ENCODE measurements at places on chromosomes 16 and 17.

DNA sequence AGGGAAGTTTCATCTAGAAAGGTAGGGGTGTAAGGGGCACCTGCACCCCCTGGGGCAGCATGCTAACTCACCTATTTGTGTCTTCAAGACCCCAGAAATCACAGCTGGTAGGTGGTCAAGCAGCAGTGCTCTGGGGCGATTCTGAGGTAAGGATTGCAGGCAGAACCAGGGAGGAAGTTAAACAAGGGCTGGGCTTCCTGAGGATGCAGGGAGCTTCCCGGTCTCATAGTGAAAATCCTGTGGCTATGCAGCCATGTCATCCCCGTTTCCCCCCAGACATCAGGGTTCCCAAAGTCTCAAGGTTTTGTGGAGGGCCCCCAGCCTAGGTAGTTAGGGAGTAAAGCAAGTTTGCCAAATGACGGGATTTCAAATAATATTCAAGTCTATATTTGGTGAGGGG lies 78.5 kb downstream of the C16orf78 start:
- DNase-seq, result no peak

DNA sequence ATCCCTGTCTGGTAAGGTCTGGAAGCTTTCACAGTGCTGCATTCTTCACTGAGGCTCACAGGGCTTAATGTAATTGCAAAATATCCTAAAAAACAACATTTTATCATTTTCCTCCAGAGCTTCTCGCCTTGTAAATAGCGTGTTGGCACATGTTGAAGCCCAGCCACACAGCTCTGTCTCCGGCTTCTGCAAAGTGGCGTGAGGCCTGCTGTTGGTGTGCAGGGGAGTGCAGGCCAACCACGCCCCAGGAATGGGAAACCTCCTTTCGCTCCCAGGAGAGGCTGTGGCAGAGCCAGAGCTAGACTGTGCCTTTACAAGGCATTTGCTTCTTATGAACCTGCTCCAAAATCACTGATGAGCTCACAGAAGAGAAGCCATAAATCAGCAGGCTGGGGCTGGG lies 248.2 kb upstream of the MAF start:
- DNase-seq, result no peak

DNA sequence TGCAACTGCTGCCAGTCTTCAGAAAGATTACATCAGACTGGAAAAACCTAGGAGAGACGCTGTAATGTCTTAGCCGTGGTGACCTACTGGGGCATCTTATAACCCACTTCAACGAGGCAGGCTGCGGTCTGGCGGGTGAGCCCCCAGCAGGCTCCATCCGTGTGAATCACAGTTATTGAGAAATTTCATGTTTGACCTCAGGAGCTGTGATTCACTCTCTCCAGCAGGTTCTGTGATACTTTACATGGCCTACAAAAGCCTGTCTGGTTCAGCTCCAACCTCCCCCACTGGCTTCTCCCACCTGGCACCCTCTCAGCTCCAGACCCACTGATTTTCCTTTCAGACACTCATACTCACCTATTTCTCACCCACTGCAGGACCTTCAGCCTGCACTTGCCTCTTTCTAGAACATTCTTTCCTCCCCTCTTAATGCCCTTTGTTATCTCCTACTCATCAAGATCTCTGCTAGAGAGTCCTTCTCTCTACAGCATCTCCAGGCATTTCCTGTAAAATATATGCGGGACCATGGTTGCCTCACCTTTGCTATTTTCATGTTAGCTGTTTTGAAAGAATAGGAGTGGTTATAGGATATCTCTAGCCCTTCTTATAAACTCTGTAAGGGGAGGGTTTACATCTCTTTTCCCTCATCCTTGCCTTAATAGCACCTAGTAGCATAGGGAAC lies 227.9 kb downstream of the MAF start:
- no peak for DNase-seq

GRCh38 chr16:80147026-80147655 lies 393.7 kb upstream of the DYNLRB2 start:
- DNase-seq, result no peak

DNA sequence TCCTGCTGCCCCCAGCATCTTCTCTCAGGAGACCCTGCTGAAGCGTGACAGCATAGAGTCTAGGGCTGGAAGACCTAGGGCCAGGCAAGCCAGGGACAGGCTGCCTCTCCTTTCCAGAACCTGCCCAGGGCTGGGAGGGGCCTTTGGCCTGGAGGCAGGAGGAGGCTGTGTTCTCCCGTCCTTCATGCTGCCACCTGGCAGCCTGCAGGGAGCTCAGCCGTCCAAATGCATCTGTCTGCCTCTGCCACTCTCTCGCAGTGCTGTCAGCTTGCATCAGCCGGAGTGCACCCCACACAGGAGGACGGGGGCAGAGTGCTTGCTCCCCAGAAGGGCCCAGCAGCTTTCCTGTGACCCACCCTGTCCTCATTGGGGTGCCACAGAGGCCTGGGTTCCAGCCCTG lies 31.3 kb downstream of the ARHGAP23 start:
- DNase-seq, result no peak

GRCh38 chr17:47841488-47842291 lies 617 bp upstream of the SCRN2 start:
- DNase-seq, result no peak

- DNase-seq, result no peak
These were observed at the start of gene TNFRSF17 for GRCh38 chr16:11964761-11965551. Gene TNFRSF17, plus strand, starts transcription at chr16:11965210. Its CDS starts 115 bp downstream, at chr16:11965325.

GRCh38 chr16:87483481-87483880 lies 9.3 kb downstream of the ZCCHC14 start:
- DNase-seq, result no peak

DNA sequence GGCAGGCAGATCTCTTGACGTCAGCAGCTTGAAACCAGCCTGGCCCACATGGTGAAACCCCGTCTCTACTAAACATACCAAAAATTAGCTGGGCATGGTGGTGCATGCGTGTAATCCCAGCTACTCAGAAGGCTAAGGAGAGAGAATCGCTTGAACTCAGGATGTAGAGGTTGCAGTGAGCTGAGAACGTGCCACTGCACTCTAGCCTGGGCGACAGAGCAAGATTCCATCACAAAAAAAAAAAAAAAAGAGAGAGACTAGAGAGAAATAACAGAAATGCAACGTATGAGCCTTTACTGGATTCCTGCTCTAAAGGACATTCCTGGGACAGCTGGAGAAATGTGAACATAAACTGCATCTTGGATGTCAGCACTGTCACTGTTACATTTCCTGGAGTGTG lies 10.8 kb downstream of the IFT140 start:
- no peak for DNase-seq

DNA sequence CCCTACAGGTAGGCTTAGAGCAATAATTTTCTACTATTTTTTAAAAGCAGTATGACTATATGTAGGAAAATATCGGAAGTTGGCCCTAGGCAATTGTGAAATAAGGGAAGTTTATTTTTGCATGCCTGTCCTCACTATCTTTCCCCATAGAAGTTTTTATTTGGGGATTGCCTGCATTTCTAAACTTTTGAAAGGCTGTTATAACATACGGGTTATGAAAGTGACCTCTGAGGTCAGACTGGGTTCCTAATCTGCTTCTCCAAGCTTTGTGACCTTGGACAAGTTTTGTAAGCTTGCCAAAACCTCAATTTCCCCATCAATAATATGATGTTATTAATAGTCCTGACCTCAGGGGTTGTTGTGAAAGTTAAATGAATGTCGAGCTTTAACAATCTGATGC lies 67.1 kb downstream of the ARHGAP44 start:
- DNase-seq, result no peak

DNA sequence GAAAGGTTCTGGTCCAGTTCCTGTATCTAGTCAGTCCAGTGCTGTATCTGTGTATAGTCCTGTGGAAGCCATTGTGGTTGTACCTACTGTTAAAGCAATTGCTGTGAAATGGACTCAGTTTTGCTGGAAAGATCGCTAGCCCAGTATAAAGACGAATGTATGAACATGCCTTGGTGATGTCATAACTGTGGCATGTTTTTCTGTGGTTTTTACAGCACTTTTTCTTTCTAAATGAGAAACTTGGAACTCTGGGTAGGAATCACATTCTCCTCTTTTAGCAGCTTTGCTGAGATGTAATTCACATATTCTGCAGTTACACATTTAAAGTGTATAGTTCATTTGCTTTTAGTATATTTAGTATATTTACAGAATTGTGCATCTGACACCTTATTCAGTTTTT lies 58.1 kb downstream of the MAP2K4 start:
- DNase-seq, result no peak

DNA sequence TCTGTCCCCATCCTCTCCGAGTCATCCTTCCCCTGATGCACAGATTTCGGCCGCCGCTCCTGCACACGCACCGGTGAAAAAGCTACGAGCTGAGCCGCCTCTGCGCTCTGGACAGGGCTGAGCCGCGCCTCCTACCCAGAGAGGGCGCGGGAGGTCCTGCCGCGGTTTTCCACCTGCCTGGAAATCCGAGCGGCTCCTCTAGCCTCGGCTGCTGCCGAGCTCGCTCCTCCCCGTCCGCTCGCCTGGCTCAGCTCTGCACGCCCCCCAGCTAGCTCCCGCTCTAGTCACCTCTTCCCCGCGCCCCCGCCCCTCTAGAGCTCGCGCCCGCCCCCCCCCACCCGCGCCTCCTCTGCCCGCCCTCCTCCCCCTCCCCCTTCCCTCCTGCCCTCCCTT lies 198 bp upstream of the SHISA9 start:
- DNase-seq, result no peak

GRCh38 chr17:27542841-27543463 lies 86.7 kb downstream of the KSR1 start:
- DNase-seq, result no peak

GRCh38 chr17:42243493-42243982 lies 32.7 kb downstream of the STAT5B start:
- DNase-seq, result no peak

DNA sequence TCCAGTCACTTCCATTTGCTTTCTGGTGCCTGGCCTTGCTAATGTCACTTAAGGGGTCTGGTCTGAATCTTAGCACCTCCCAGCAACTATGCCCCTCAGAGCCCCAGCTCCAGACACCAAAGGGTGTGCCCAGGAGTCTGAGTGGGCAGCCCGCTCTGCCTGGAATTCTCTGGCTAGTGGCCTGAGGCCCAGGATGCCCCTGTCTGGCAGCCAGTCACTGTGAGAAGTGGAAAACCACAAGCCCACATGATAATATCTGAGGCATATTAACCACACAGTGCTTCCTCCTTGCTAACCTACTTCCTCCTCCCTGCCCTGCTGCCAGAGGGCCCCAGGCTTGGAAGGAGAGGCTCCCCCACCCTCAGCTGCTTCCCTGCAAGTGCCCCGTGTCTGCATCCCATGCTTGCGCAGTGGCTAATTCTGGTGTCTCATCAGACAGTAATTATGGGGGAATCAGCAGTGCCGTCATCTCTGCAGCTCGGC lies 14.0 kb downstream of the SRCIN1 start:
- no peak for DNase-seq

DNA sequence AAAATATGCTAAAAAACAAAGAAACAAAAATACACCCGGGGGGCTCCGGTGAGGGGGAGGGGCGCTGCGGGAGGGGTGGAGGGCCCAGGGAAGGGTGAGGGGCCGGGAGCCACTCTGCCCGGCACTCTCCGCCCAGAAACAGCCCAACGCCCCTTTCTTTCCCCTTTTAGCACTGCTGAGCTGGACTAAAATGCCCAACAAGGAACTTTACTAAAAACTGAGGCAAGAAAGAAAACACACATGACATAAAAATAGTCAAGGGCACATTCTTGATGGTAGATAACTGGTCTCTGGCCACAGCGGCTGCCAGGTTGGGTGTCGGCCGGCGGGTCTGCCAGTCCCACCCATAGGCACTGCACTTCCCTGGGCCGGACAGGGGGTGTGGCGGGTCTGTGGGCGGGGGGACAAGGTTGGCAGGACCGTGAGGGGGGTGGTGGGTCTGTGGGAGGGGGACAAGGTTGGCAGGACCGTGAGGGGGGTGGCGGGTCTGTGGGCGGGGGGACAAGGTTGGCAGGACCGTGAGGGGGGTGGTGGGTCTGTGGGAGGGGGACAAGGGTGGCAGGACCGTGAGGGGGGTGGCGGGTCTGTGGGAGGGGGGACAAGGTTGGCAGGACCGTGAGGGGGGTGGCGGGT lies 20.9 kb downstream of the METRNL start:
- no peak for DNase-seq

GRCh38 chr17:67105213-67105612 lies 60.9 kb downstream of the CACNG1 start:
- no peak for DNase-seq

GRCh38 chr17:16573466-16573865 lies 4.5 kb upstream of the ZNF287 start:
- no peak for DNase-seq

- DNase-seq, result no peak
These were observed 8.0 kb upstream of the GNA13 start for GRCh38 chr17:65064452-65065019.

GRCh38 chr17:80380555-80381002 lies 34.4 kb upstream of the ENDOV start:
- DNase-seq, result no peak

DNA sequence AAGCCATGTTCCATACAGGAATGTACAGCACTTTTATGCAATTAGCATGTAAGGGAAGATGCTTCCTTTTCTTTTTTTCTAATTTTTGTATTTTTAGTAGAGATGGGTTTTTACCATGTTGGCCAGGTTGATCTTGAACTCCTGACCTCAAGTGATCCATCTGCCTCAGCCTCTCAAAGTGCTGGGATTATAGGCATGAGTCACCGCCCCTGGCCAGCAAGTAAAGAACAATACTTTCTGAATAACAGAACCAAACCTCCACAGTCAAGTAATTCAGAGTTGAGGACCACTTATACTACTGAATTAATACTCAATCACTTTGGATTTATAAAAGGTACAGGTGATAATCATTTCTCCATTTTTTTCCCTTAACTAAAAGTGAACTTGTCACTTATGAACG lies 13.0 kb downstream of the C16orf87 start:
- no peak for DNase-seq

DNA sequence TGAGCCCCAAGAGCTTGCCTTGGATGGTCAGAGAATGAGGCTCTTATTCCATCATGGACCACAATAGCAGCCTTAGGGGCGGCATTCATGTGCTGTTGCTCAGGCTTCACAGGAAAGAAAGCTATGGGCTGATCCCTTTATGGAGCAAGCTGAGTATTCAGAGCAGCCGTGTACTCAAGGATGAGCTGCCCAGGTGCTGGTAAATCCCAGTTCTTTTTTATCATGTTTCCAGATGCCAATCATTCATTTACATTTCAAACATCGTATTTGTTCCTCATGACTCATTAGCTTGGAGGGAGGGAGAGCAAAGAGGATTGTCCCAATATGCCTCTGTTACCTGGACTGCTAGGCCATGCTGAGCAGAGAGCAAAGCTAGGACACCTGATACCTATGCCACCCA lies 475.7 kb downstream of the SHISA9 start:
- no peak for DNase-seq

- no peak for DNase-seq
These were observed 228.7 kb downstream of the MSI2 start for GRCh38 chr17:57484826-57485565.

Measured in suprapubic skin (tissue), 4 donors.